Activated naive CD8-positive, alpha-beta T cell treated with anti-CD3 and anti-CD28 coated beads, Interleukin-2, amount 50 U/mL, for 24 hours (primary cell): ENCODE measurements at places on chromosomes 11 and 22.

- H3K4me3 ChIP-seq = no peak overlapping the region
- DNase-seq = no peak
- peaks cover 7% of the 10 kb centered on the region for H3K4me1 ChIP-seq
- no peak overlapping the region for H3K27ac ChIP-seq
Observed at GRCh38 chr11:74288161-74288560, 23.3 kb downstream of the P4HA3 start.

DNA sequence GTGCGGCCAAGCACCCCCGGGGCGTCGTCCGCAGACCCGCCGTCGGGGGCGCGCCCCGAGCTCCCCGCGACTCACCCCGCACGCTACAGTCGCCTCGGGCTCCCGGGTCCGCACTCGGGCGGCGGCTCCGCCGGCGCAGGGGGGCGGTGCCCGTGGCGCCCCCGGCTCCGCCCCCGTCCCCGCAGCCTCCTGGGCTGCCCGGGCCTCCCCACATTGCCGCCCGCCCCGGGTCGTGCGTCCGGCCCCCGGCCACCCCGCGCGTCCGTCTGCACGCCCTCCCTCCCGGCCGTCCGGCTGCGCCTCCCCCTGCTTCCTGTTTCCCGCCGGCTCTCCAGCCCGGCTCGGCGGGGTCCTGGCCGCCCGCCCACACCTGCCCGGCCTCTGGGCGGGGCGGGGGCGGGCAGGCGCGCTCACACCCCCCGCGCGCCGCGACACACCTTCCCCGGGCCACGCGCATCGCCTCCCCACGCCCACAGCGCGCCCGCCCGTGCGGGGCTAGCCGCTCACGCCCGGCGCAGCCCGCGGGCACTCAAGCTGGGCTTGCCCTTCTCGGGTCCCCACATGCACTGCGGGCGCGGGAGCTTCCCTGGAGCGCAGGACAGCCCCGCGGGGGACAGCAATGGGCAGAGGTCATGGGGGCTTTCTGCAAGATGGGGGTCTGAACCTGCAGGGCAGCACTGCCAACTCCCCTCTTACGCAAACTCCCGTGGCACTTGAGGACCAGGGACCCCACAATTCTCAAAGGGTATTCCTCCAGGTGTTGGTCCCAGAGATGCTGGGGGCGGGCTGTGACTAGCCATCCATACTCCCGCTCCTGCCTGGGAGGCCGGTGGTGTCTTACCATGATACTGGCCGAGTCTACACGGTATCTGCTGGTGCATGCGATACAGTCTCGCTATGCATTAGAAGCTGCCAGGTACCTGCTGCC lies at the start of gene CARD10:
TSS of gene CARD10 (minus strand) at position 148 of the 928 bp plus-strand sequence. CDS start 215 bp downstream, outside the sequence.
- peaks cover 34% of the 10 kb centered on the region for H3K27me3 ChIP-seq
- H3K27ac ChIP-seq = no peak within 1 kb of the TSS
- H3K4me3 ChIP-seq = peak within 1 kb of the TSS; percentile 48

- no peaks in the 10 kb centered on the region for H3K36me3 ChIP-seq
- no peak overlapping the region for H3K27ac ChIP-seq
- H3K4me1 ChIP-seq = no peaks in the 10 kb centered on the region
- H3K4me3 ChIP-seq = no peak overlapping the region
- no peaks in the 10 kb centered on the region for H3K27me3 ChIP-seq
Observed at GRCh38 chr11:15585602-15586331, 471.0 kb downstream of the INSC start.

GRCh38 chr11:70742553-70743291 lies 344.4 kb downstream of the CTTN start:
- H3K36me3 ChIP-seq = no peaks in the 10 kb centered on the region
- H3K4me1 ChIP-seq = no peaks in the 10 kb centered on the region
- no peak overlapping the region for H3K27ac ChIP-seq

DNA sequence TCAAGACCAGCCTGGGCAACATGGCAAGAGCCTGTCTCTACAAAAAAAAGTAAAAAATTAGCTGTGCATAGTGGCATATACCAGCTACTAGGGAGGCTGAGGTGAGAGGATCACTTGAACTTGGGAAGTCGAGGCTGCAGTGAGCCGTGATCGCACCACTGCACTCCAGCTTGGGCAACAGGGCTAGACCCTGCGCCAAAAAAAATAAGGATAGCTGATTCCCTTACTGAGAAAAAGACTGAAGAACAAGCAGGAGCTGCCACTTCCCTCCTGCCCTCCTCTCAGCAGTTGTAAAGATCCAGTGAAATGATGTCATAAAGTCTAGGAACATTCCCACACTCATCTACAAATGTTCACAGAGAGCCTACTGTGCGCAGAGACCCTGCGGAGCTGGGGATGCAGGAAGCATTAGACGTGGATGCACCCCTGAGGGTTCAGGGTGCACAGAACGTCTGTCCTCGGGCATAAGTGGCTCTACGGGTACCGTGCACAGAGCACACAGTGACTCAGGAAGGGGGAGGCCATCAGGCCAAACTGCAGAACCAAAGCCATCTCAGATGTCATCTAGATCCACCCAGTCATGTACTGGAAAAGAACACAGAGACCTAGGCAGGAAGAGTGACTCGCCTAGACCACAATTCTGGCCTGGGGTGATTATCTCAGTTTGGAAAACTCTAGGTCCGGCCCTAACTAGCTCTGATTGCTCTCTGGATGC lies 11.7 kb downstream of the SEC14L2 start:
- no peak overlapping the region for H3K27ac ChIP-seq
- no peak for DNase-seq
- H3K4me3 ChIP-seq = no peak overlapping the region
- peaks cover 19% of the 10 kb centered on the region for H3K4me1 ChIP-seq
- H3K27me3 ChIP-seq = no peaks in the 10 kb centered on the region
- peaks cover 34% of the 10 kb centered on the region for H3K36me3 ChIP-seq

DNA sequence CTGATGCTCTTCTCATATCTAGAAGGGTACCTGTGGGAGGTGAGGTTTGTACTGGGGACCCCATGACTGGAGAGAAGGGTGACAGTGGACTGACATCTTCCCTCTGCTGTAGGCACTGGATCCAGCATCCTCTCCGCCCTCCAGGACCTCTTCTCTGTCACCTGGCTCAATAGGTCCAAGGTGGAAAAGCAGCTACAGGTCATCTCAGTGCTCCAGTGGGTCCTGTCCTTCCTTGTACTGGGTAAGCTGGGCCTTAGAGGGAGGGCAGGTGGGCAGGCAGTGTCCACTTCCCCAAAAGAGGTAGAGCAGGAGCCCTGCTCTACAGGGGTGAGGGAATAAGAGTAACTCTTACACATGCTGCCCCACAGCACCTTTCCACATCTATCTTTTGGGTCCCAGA lies 15.9 kb downstream of the DGAT2 start:
- no peak overlapping the region for H3K27ac ChIP-seq
- no peaks in the 10 kb centered on the region for H3K36me3 ChIP-seq
- H3K4me1 ChIP-seq = no peaks in the 10 kb centered on the region
- no peak overlapping the region for H3K4me3 ChIP-seq
- DNase-seq = no peak
- H3K27me3 ChIP-seq = no peaks in the 10 kb centered on the region

- H3K4me3 ChIP-seq = peak overlapping the region; percentile 90
- DNase-seq = peak; percentile 37
- H3K36me3 ChIP-seq = peaks cover 16% of the 10 kb centered on the region
- H3K27me3 ChIP-seq = no peaks in the 10 kb centered on the region
Observed at GRCh38 chr22:44181912-44182587, 1.3 kb downstream of the PARVG start.

- no peak for DNase-seq
- peaks cover 34% of the 10 kb centered on the region for H3K36me3 ChIP-seq
- H3K27me3 ChIP-seq = no peaks in the 10 kb centered on the region
Observed at GRCh38 chr11:9144828-9145227, 53.4 kb upstream of the SCUBE2 start.

DNA sequence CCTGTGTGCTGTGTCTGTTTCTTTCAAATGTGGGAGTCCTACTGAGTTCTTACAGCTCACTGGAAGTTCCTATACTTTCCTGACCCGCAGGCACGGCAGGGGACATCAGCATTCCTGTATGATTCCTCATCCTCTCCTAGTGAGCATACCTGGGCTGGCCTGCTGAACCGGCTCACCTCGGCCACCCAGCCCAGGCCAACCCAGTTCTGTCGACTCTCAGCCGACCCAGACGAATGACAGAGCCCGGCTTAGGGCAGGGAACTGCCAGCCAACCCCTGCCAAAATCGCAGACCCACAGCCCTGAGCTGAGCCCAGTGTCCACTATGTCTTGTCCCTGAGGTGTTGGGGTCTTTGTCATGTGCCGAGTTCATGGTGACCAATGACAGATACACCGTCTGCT lies 339.7 kb downstream of the BRD1 start:
- no peak overlapping the region for H3K27ac ChIP-seq
- no peaks in the 10 kb centered on the region for H3K4me1 ChIP-seq
- no peak overlapping the region for H3K4me3 ChIP-seq
- no peaks in the 10 kb centered on the region for H3K36me3 ChIP-seq

GRCh38 chr11:118401880-118402590 lies 629 bp downstream of the ATP5MG start:
- peaks cover 67% of the 10 kb centered on the region for H3K4me1 ChIP-seq
- no peaks in the 10 kb centered on the region for H3K27me3 ChIP-seq
- peaks cover 39% of the 10 kb centered on the region for H3K36me3 ChIP-seq
- peak overlapping the region; percentile 95 for H3K4me3 ChIP-seq

- no peak overlapping the region for H3K27ac ChIP-seq
- H3K36me3 ChIP-seq = peaks cover 52% of the 10 kb centered on the region
Observed at GRCh38 chr22:20577045-20577444, 69.6 kb downstream of the MED15 start.

DNA sequence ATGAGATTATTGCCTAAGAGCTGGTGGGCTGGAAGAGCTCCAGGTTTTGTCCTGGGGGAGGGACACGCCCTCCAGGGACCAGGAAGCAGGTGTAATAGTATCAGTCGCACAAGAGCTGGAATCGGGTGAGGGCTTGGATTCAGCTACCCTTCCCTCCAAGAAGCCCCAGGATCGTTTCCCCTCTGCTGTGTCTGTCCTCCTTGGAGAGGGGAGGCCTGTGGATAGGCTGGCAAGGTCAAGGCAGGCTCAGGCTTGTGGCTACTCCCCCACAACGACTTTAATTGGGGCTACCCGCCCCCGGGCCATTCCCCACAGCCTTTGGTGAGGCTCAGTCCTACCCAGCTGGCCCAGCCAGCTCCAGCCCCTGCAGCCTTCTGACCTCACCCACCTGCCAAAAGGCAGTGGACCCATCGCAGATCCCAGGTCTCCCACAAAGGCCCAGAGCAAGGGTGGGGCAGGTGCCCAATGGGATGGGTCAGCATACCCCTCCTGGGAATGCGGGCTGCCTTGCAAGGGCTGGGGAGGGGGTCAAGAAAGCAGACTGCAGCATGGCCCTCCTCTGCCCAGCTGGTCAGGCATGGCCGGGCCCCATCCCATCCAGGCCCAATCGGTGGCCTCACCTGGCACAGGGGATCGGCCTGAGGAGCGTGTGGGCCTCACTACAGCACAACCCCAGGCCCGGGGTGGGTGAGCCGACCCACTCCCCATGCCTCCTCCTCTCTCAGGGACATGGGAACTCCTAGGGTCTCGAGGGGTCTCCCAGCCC lies 1.0 kb downstream of the CTSD start:
- H3K4me3 ChIP-seq = peak overlapping the region; percentile 61
- H3K27me3 ChIP-seq = no peaks in the 10 kb centered on the region
- H3K27ac ChIP-seq = no peak overlapping the region

DNA sequence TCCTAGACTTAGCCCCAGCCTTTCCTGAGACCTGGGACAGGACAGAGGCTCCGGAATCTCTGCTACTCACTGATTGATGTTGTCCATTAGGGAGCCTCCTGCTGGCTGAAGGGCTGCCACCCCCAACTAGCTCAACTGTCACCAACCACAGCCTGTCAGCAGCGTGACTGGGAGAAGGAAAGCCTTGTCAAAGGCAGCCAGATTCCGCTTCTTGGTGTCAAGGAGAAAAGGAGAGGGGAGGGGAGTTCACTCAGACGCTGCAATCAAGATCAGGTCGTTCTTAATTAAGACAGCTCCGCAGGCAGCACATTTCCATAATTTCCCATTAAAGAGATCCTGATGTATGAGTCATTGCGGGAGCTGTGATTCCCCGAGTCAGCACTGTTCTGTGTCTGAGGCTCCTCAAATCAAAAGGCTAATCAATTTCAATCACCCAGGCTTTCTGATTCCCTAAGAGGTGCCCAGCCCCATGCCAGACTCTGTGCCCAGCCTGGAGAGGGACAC lies 152.8 kb upstream of the ZBED5 start:
- H3K4me3 ChIP-seq = no peak overlapping the region
- H3K36me3 ChIP-seq = no peaks in the 10 kb centered on the region
- H3K27me3 ChIP-seq = peaks cover 15% of the 10 kb centered on the region
- H3K27ac ChIP-seq = no peak overlapping the region
- DNase-seq = no peak

- H3K4me1 ChIP-seq = peaks cover 55% of the 10 kb centered on the region
- no peaks in the 10 kb centered on the region for H3K27me3 ChIP-seq
- H3K4me3 ChIP-seq = peak overlapping the region; percentile 54
- H3K27ac ChIP-seq = no peak overlapping the region
- no peak for DNase-seq
Observed at GRCh38 chr11:61795459-61795858, 2.7 kb downstream of the FEN1 start.

GRCh38 chr11:129703846-129704245 lies 111.8 kb upstream of the TMEM45B start:
- H3K27me3 ChIP-seq = no peaks in the 10 kb centered on the region
- H3K4me1 ChIP-seq = no peaks in the 10 kb centered on the region
- H3K27ac ChIP-seq = no peak overlapping the region
- H3K36me3 ChIP-seq = no peaks in the 10 kb centered on the region
- no peak for DNase-seq

- no peak overlapping the region for H3K4me3 ChIP-seq
- peaks cover 17% of the 10 kb centered on the region for H3K4me1 ChIP-seq
- DNase-seq = peak; percentile 53
- H3K27me3 ChIP-seq = peaks cover 21% of the 10 kb centered on the region
Observed at GRCh38 chr11:67053896-67054329, 2.7 kb upstream of the RHOD start.

- H3K36me3 ChIP-seq = no peaks in the 10 kb centered on the region
- H3K4me3 ChIP-seq = no peak overlapping the region
- no peaks in the 10 kb centered on the region for H3K27me3 ChIP-seq
- H3K4me1 ChIP-seq = no peaks in the 10 kb centered on the region
Observed at GRCh38 chr11:26931248-26931631, 62.7 kb upstream of the FIBIN start.

GRCh38 chr22:48898524-48899250 lies 929.0 kb downstream of the BRD1 start:
- no peak overlapping the region for H3K4me3 ChIP-seq
- peaks cover 10% of the 10 kb centered on the region for H3K27me3 ChIP-seq
- no peaks in the 10 kb centered on the region for H3K36me3 ChIP-seq
- no peaks in the 10 kb centered on the region for H3K4me1 ChIP-seq
- no peak overlapping the region for H3K27ac ChIP-seq

DNA sequence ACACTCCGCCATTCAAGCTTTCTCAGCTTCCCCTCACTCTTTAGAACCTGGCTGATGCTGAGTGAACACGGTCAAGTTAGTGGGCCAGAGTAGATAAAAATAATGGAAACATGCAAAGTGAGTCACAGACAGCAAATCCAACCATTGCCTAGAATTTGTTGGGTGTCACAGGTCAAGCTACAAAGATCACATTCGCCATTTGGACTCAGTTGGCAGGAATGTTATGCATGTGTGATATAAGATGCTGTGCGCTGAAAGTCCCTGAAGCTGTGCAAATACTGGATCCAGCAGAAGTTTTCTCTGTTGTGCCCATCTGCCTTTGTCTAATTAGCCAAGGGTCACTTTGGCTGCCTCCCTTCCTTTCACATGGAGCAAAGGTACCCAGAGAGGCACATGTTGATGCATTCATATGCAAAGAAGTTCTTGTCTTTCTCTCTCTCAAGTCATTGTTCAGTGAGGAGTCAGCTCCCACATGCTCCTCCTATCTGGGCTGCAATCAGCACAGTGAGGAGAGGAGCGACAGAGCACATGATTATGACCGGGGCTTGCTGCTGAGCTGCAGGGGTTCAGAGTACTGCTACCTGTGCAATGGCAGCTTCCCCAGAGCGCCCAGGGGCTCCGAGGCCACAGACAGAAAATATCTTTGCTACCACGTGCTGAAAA lies 39.7 kb downstream of the FLI1 start:
- H3K27ac ChIP-seq = peak overlapping the region; percentile 87
- DNase-seq = no peak
- H3K4me3 ChIP-seq = peak overlapping the region; percentile 71
- H3K36me3 ChIP-seq = peaks cover 7% of the 10 kb centered on the region
